ENCODE measurements at places on chromosomes 4 and X.
A peak's percentile ranks its signal among the peaks of the same experiment; 100 is the strongest.

DNA sequence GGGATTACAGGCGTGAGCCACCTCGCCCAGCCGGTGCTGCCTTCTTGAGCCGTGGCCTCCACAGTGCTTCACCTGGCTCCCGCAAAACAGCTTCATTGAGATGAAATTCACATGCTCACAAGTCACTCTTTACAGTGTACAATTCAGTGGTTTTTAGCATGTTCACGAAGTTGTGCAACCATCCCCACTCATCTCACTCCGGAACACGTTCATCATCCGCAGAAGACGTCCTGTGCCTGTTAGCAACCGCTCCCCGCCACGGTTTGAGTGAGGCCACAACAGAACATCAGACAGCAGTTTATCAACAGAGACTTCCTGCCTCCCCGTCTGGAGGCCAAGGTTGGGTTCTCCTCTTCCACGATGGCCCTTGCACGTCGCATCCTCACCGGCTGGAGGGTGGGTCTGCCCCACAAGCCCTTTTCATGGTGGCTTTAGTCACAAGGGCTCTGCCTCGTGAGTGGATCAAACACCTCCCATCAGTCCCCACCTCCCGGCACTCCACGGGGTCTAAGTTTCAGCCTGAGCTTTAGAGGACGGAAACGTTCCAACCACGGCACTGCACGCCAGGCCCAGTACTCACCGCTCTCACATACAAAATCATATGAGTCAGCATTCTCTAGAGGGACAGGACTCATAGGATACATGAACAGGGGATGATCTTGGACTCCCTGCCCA, 29.6 kb upstream of the SPON2 start:
- DNase-seq = peak; percentile 56

- DNase-seq = no peak
Observed at GRCh38 chrX:10367406-10367805, 210.6 kb downstream of the CLCN4 start.

- DNase-seq = no peak
Observed at GRCh38 chr4:101862595-101862994, 72.1 kb downstream of the BANK1 start.

DNA sequence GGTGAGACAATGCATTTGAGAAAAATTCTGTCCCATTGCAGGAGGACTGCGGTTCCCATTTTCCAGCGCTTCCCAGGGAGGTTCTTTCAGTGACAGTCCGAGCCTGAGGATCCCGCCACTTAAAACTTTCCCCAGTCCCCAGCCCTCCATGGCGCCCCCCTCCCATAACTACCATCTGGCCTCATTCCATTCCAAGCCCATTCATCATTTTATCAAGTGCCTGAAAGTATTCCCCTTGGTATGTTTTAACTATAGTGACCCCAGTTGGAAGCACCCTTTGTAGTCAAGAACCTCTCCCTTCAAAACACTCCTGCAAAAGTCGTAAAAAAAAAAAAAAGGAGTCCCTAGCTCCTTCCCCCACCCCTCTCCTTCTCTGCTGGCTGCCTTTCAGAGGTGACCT, 1.2 kb downstream of the RASL11B start:
- DNase-seq = no peak

- DNase-seq = no peak
Observed at GRCh38 chrX:123481913-123482851, 250.7 kb downstream of the THOC2 start.
